Neural crest cell (in vitro differentiated cells): ENCODE measurements at places on chromosomes 3 and 15. TPM values are rescaled to one million over a fixed set of nuclear protein-coding genes. Genes with fewer than 3 reads are reported as not detected.

The LAMB2 gene
- 108 and 120 TPM in 2 replicates for total RNA-seq

The LRRC2 gene
- 0.12 TPM in 1 of 2 replicates, not detected in the other for total RNA-seq

The SPTBN5 gene
- total RNA-seq, result 0.77 and 1.1 TPM in 2 replicates

The RTP1 gene
- total RNA-seq, result not detected in 2 replicates

The CEMIP gene
- 0.30 and 0.33 TPM in 2 replicates for total RNA-seq

The LRRC15 gene
- total RNA-seq, result not detected in 2 replicates

The DNASE1L3 gene
- total RNA-seq, result not detected in 2 replicates

The ABHD10 gene
- 52.7 and 55.6 TPM in 2 replicates for total RNA-seq

The SMCO1 gene
- total RNA-seq, result not detected in 2 replicates

The PRSS50 gene
- total RNA-seq, result 0.35 and 0.39 TPM in 2 replicates

The ADGRG7 gene
- total RNA-seq, result not detected in 2 replicates

The ETV5 gene
- 61.0 and 63.4 TPM in 2 replicates for total RNA-seq

DNA sequence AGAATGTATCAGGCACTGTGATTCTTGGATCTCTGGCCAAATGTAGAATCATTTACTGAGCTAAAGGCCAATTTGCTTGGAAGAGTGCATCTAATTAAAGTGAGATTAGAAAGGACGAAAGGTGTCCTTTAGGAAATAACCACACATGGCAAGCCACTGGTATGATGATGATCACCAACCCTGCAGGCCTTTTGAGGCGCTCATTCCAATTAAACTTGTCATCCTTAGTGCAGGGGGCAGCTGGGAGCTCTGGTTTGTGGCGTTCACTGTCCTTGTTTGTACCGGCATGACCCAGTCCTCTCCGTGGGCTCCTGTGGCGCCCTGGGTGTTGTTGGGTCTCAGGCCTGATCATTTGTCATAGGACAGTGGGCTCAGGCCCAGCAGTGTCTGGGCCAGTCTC, 11.0 kb downstream of the LIMD1 start:
- DNase-seq, result no peak

GRCh38 chr3:191070201-191070600, 128.8 kb upstream of the OSTN start:
- DNase-seq, result no peak

DNA sequence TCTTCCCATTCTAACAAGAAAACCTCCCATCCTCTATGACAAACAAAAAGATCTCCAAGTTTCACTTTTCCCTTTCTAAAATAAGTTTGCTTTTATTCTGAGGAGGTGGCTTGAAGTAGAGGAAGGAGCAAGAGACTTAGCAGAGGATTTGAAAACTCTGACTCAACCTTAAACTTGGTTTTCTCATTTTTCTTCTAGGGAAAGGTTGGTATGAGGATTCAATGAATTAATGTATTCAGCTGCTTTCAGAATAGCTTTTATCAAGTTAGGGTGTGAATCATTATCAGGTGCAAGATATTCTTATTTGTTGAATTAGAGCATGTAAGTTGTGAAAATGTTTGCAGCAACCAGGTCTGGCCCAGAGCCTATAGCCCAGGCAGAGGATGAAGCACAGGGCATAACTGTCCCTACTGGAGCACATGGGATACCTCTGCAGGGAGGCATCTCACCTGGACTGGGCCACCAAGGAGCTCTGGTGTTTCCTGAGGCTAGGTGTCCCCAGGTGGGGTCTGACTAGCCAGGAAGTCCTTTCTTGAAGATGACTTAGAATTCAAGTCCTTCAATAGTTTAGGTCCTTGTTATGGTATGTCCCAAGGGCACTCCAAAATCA, 42.3 kb downstream of the SATB1 start:
- DNase-seq, result no peak

GRCh38 chr3:132071043-132071442, 36.2 kb upstream of the CPNE4 start:
- DNase-seq, result no peak

- no peak for DNase-seq
Measured at GRCh38 chr3:186432944-186433732, 71.1 kb upstream of the DGKG start.

- no peak for DNase-seq
Measured at GRCh38 chr3:155631323-155632019, 113.4 kb downstream of the PLCH1 start.

GRCh38 chr3:99108508-99108907, 207.0 kb upstream of the DCBLD2 start:
- DNase-seq, result no peak

DNA sequence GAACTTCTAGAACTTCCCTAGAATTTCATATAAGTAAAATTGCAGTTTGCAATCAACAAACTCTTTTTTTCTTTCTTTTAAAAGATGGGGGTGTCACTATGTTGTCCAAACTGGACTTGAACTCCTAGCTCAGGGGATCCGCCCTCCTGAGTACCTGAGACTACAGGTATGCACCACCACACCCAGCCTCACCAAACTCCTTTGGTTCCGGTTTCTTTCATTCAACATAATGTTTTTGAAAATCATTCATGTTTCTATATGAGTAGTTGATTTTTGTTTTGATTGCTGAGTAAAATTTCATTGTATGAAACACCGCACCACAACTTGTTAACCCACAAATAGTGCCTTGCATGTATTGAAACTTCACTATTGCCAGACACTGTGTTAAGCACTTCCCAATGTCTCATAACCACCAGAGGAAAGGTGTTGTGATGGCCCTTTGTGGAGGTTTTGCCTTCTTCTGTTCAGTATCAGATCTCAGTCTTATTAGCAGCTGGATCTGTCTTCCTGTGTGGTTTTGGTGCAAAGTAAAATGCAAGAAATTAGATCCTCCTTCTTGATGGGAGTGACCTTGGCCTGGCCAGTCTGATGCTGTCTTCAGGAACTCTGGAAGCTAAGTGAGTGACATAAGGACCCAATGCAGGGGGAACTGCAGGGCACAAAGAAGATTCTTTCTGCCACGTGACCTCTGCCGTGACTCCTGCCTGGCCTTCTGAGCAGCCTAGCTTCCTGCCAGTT, 78.8 kb upstream of the UBE2E1 start:
- no peak for DNase-seq
